CD8-positive, alpha-beta memory T cell (primary cell): ENCODE measurements at places on chromosomes 2 and 18.

DNA sequence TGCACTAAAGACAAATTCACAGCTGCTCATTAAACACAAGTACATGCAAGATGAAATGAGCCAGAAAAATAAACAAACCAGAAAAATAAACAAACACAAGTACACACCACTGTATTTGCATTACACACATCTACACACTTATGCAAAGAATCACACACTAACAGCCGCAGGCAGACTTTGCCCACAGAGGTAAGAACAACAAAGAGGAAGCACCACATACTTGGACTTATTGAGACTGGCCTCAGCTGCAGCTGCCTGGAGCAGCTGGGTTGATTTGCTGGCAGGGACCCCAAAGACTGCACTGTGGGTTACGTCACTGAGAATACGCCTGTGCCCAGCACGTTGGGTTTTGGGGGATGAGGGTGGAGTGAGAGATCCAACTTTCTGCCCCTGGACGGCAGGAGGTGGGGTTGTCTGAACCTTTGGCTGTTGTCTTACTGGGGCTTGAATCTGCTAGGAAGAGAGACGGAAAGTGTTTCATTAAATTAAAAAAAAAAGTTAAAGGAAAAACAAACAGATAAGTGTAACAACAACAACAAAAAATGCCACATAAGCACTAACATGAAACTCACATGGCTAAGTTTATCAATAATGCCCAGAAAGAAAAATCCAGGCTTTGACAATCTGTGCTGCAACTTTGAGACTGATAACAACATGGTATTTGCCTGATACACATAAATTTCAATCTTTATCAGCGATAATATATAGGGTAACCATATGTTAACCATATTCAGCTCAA lies 71.9 kb upstream of the NFU1 start:
- peaks cover 78% of the 10 kb centered on the region for H3K36me3 ChIP-seq
- no peak for DNase-seq
- H3K27me3 ChIP-seq = no peaks in the 10 kb centered on the region
- no peak overlapping the region for H3K4me3 ChIP-seq
- H3K27ac ChIP-seq = no peak overlapping the region
- no peaks in the 10 kb centered on the region for H3K4me1 ChIP-seq

- no peaks in the 10 kb centered on the region for H3K4me1 ChIP-seq
- no peaks in the 10 kb centered on the region for H3K27me3 ChIP-seq
- H3K4me3 ChIP-seq = no peak overlapping the region
- H3K27ac ChIP-seq = no peak overlapping the region
- peak; percentile 76 for DNase-seq
Measured at GRCh38 chr18:48675352-48675761, 136.5 kb downstream of the CTIF start.

- H3K27me3 ChIP-seq = peaks cover 7% of the 10 kb centered on the region
- no peak overlapping the region for H3K4me3 ChIP-seq
- no peaks in the 10 kb centered on the region for H3K36me3 ChIP-seq
- no peak overlapping the region for H3K27ac ChIP-seq
Measured at GRCh38 chr2:45043174-45043573, 33.9 kb upstream of the SIX2 start.

DNA sequence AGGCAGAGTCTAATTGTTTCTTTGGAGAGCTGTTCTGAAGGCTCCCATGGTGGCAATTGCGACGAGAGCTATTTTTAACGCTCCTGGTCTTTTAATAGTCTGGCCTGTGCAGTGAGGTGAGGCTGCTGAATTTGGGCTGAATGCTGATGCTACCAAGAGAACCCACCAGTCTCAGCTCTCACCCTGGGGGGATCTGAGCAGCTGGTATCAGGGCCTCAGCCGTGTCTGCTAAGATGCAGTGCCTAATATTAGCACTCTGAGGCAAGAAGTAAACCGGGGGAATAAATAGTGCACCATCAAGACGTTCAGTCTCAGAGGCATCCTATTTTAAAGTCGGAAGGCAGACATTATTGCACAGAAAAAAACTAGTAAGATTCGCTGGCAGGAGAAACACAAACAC lies 214.8 kb upstream of the PID1 start:
- no peak overlapping the region for H3K27ac ChIP-seq
- no peak for DNase-seq
- H3K4me3 ChIP-seq = no peak overlapping the region
- no peaks in the 10 kb centered on the region for H3K36me3 ChIP-seq

- H3K27me3 ChIP-seq = no peaks in the 10 kb centered on the region
- H3K36me3 ChIP-seq = no peaks in the 10 kb centered on the region
- H3K4me3 ChIP-seq = no peak overlapping the region
- H3K27ac ChIP-seq = no peak overlapping the region
Measured at GRCh38 chr2:133599811-133600210, 31.5 kb upstream of the NCKAP5 start.

GRCh38 chr2:48015421-48015820 lies 109.1 kb upstream of the FBXO11 start:
- H3K27me3 ChIP-seq = no peaks in the 10 kb centered on the region
- no peak for DNase-seq
- H3K4me3 ChIP-seq = no peak overlapping the region
- no peaks in the 10 kb centered on the region for H3K4me1 ChIP-seq
- no peaks in the 10 kb centered on the region for H3K36me3 ChIP-seq

GRCh38 chr2:28915939-28916338 lies 21.5 kb downstream of the WDR43 start:
- H3K27me3 ChIP-seq = no peaks in the 10 kb centered on the region
- H3K27ac ChIP-seq = no peak overlapping the region
- H3K4me3 ChIP-seq = no peak overlapping the region
- no peaks in the 10 kb centered on the region for H3K4me1 ChIP-seq
- H3K36me3 ChIP-seq = peaks cover 38% of the 10 kb centered on the region

DNA sequence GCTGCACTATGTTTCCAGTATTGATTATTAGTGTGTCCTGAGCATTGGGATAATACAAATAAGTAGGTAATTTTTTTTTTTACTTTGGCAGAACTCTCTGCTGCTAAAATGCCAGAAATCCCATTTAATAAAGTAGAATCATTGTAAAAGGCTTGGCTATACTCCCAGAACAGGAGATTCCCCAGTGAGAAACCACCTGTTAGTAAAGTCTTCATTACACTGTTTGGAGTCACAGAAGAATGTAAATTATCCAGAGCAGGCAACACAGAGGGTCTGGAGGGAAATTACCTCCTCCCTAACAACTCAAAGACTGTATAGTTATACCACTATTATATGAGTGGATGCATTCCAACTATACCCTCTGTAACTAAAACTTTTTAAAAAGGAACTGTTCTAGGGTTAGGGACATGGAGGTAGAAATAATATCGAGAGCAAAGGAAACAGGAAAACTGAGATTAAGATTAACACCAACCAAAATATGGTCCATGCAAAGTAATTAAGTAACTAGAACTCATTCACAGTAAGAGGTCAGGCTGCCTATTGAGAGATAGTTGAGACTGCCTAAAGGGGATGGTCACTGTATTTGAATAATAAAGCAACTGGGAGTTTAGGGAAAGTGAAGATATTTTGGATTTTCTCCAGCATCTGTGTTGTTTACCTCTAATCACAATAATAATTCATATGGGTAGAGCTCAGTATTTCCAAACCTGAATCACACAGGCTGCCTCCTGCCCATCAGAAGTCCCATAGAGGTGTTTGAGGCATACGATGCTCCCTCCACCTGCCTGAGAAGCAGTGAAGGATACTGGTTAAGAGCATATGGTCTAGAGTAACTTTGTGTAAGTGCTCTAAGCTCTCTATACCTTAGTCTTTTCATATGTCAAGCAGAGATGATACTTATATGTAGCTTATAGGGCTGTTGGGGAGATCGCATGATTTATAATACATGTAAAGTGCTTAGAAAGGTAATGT lies 34.4 kb downstream of the MAP2 start:
- DNase-seq = no peak
- no peaks in the 10 kb centered on the region for H3K36me3 ChIP-seq
- no peak overlapping the region for H3K4me3 ChIP-seq
- no peak overlapping the region for H3K27ac ChIP-seq

DNA sequence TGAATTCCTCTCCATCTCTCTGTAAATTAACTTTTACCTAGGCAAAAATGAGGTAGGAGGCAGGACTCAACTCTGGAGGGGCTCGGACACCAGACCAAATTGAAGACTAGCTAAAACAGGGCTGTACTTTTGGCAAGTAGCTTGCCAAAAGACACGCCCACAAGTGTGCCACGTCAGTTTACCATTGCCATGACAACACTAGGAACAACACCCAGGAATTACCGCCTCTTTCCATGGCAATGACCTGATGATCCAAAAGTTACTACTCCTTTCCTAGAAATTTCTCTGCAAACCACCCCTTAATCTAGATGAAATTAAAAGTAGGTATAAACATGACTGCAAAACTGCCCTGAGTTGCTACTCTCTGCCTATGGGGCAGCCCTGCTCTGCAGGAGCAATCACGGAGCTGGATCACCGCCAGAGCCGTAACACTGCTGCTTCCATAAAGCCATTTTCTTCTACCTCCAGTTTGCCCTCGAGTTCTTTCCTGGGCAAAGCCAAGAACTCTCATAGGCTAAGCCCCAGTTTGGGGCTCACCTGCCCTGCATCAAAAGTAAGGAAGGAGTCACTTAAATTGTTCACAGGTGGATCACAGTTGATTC lies 66.0 kb upstream of the FAM136A start:
- no peaks in the 10 kb centered on the region for H3K36me3 ChIP-seq
- no peak for DNase-seq
- H3K27ac ChIP-seq = no peak overlapping the region

GRCh38 chr2:122999821-123000220 lies 1025.3 kb upstream of the CNTNAP5 start:
- H3K27me3 ChIP-seq = no peaks in the 10 kb centered on the region
- no peaks in the 10 kb centered on the region for H3K4me1 ChIP-seq
- H3K36me3 ChIP-seq = no peaks in the 10 kb centered on the region
- DNase-seq = no peak

DNA sequence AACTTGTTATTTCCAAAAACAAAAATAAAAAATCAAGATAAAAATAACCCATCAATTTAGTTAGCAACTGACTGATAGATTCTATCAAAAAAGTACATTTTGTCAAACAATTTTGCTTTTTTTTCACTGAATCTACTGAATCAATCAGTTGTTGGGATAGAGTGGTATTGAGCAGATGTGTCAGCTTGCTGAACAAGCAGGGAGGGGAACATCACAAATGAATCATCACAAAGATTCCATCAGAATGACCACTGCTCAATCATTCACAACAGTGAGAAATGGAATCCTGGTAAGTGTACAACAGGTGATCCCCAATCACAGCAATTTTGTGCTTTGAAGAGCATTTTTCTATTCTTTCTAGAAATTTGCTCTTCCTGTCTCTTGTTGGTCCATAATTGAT lies 12.3 kb upstream of the SLC14A2 start:
- H3K27ac ChIP-seq = no peak overlapping the region
- DNase-seq = no peak
- no peaks in the 10 kb centered on the region for H3K4me1 ChIP-seq
- H3K4me3 ChIP-seq = no peak overlapping the region

DNA sequence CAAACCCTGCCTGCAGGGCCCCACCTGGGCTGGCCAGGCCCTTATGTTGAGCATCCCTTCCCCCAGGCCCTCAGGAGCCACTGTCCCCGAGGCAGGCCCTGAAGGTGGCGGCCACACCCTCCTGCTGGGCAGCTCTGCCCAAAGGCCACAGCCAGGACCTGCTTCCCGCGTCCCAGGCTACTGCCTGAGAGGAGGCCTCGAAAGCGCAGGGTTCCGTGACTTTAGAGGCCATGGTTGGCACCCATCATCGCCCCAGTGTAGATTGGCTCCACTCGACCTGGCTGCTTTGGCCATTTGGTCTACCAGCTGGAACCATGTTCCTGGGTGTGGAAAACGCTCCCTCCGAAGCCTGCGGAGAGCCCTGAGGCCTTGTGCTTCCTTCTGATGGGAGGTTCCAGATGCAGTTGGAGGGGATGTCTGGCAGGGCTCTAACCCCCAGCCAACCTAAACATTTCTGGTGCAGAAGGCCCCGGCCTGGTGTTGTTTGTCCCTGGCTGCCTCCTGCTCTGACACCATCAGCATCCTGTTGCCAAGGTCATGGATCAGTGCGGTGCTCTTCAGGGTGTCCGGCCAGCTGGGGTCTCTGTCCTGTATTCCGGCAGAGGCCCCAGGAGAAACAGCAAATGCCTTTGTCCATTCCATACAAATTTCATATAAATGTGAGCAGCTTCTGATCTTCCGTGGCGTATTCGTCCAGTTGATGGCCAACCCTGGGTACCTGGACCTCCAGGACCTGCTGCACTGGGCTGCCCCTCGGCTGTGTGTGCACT lies 14.7 kb downstream of the CAPN10 start:
- H3K4me1 ChIP-seq = no peaks in the 10 kb centered on the region
- no peak for DNase-seq
- H3K27me3 ChIP-seq = no peaks in the 10 kb centered on the region
- no peak overlapping the region for H3K4me3 ChIP-seq
- no peak overlapping the region for H3K27ac ChIP-seq

- no peaks in the 10 kb centered on the region for H3K36me3 ChIP-seq
- H3K27ac ChIP-seq = no peak overlapping the region
- no peak for DNase-seq
- H3K4me3 ChIP-seq = no peak overlapping the region
Measured at GRCh38 chr18:5890331-5891183, 4.8 kb downstream of the TMEM200C start.

GRCh38 chr2:235116885-235117492 lies 165.2 kb downstream of the SH3BP4 start:
- no peak overlapping the region for H3K27ac ChIP-seq
- no peaks in the 10 kb centered on the region for H3K36me3 ChIP-seq
- H3K27me3 ChIP-seq = no peaks in the 10 kb centered on the region
- no peak overlapping the region for H3K4me3 ChIP-seq
- DNase-seq = no peak
- no peaks in the 10 kb centered on the region for H3K4me1 ChIP-seq

DNA sequence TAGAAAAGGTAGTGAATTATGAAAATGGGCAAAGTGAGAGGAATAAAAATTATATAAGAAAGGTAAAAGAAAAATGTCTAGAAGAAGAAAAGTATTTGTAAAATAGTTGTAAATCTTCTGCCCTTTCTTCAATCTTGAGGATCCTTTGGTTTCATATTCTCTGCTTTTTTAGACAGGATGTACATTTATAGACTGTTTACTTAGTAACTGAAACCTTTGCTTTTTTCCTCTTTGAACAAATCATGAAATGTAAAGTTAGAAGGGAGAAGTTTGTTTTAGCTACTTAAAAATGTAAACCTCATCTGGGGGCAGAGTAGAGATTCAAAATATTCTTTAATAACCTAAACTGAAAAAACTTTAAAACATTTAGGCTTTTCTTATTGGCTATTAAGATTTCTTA lies 150.4 kb upstream of the ITGA4 start:
- H3K36me3 ChIP-seq = no peaks in the 10 kb centered on the region
- no peak overlapping the region for H3K4me3 ChIP-seq
- no peaks in the 10 kb centered on the region for H3K27me3 ChIP-seq
- peak; percentile 64 for DNase-seq
- peak overlapping the region; percentile 45 for H3K27ac ChIP-seq

DNA sequence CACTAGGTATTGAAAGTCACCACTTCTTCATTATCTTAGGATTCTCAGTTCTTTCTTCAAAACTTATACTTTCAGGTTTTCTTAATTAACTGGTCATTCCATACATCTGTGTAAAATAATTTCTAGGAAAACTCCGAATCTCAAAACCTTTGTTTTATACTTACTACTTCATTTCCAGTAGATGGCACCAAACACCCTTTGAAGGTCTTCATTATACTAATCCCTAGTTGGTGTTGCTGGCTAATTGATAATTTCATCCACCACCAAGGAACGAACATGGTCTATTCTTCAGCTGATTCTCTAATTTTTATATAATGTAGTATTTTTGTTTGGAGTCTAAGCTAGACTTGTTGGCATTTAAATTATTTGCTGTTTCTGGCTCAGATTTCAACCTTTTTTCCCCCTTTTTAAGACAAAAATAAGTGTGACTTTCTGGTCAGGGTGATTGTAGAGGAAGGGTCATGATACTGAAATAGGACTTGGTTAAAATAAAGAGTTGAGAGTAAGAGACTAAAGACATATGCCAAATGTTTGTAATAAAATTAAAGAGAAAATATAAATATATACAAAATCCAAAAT lies 2.8 kb upstream of the MXD1 start:
- H3K27ac ChIP-seq = no peak overlapping the region
- peaks cover 12% of the 10 kb centered on the region for H3K4me1 ChIP-seq
- peaks cover 10% of the 10 kb centered on the region for H3K36me3 ChIP-seq
- H3K27me3 ChIP-seq = no peaks in the 10 kb centered on the region
- no peak for DNase-seq
